Muscle of leg (tissue), 16 donors: ENCODE measurements at places on chromosomes 7 and 10. TPM values are rescaled to one million over a fixed set of nuclear protein-coding genes. Genes with fewer than 3 reads are reported as not detected.

The ASB15 gene
- polyA plus RNA-seq = 3.5 TPM

The PGAM1 gene
- polyA plus RNA-seq = 106 TPM

The HOXA1 gene
- polyA plus RNA-seq = 1.2 TPM

The MKX gene
- 8.6 TPM for polyA plus RNA-seq

The OPN4 gene
- 1.5 TPM for polyA plus RNA-seq

GRCh38 chr10:3554121-3554522 is 230.9 kb downstream of the KLF6 start:
- H3K4me3 ChIP-seq = no peak overlapping the region
- peaks cover 9% of the 10 kb centered on the region for H3K4me1 ChIP-seq
- H3K36me3 ChIP-seq = no peaks in the 10 kb centered on the region
- H3K27me3 ChIP-seq = no peaks in the 10 kb centered on the region
- DNase-seq = no peak

GRCh38 chr7:131095346-131095745 is 232.3 kb upstream of the MKLN1 start:
- DNase-seq = no peak
- H3K27me3 ChIP-seq = peaks cover 8% of the 10 kb centered on the region
- H3K4me1 ChIP-seq = no peaks in the 10 kb centered on the region
- no peak overlapping the region for H3K27ac ChIP-seq
- H3K4me3 ChIP-seq = no peak overlapping the region

DNA sequence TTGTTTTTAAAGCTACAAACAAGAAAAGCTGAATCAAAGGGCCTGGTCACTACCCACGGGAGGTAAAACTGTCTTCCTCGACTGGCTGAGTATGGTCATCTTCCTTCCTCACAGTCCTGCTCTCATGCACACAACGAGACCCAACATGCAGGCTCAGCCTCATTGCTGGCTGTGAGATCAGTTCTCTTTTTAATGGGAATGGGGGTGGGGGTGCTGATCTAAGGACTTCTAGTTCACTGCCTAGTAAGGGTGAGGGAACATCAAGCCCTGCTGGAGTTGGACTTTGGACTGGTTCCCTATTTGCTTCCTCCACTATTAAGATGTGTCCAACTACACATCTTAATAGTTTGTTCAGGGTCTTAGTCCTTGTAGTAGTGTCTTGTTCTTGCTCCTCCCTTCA is 48.2 kb downstream of the ABCB4 start:
- H3K27ac ChIP-seq = no peak overlapping the region
- H3K36me3 ChIP-seq = no peaks in the 10 kb centered on the region
- peak; percentile 37 for DNase-seq

GRCh38 chr7:33395340-33395739 is 266.0 kb downstream of the BBS9 start:
- DNase-seq = no peak
- no peak overlapping the region for H3K27ac ChIP-seq
- no peaks in the 10 kb centered on the region for H3K36me3 ChIP-seq
- no peak overlapping the region for H3K4me3 ChIP-seq
- H3K27me3 ChIP-seq = no peaks in the 10 kb centered on the region

GRCh38 chr7:26497801-26498596 is 206.3 kb downstream of the SNX10 start:
- DNase-seq = no peak
- H3K27ac ChIP-seq = no peak overlapping the region
- H3K27me3 ChIP-seq = peaks cover 2% of the 10 kb centered on the region
- peaks cover 9% of the 10 kb centered on the region for H3K4me1 ChIP-seq
- H3K36me3 ChIP-seq = no peaks in the 10 kb centered on the region

- H3K4me1 ChIP-seq = no peaks in the 10 kb centered on the region
- no peak for DNase-seq
- H3K4me3 ChIP-seq = no peak overlapping the region
- H3K36me3 ChIP-seq = no peaks in the 10 kb centered on the region
These were observed 207.2 kb upstream of the GPR26 start for GRCh38 chr10:123458933-123459332.

DNA sequence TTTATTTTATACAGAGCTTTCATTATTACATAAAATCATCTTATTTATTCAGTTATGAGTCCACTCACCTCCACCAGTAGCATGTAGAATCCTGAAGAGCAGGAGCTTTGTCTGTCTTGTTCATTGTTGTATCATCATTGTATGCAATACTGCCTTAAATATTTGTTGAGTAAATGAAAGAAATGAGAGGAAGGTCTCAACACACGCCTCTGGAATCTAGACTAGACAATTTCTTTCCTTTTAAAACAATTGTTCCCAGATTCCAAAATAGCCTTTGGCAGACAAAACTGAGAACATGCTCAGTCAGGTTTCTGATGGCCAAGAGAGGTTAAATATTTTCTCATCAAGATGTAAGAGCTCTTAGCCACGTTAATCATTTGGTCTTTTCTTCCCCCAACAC is 173.1 kb upstream of the AGR3 start:
- DNase-seq = peak; percentile 39
- H3K27me3 ChIP-seq = no peaks in the 10 kb centered on the region
- H3K27ac ChIP-seq = no peak overlapping the region
- no peaks in the 10 kb centered on the region for H3K4me1 ChIP-seq

DNA sequence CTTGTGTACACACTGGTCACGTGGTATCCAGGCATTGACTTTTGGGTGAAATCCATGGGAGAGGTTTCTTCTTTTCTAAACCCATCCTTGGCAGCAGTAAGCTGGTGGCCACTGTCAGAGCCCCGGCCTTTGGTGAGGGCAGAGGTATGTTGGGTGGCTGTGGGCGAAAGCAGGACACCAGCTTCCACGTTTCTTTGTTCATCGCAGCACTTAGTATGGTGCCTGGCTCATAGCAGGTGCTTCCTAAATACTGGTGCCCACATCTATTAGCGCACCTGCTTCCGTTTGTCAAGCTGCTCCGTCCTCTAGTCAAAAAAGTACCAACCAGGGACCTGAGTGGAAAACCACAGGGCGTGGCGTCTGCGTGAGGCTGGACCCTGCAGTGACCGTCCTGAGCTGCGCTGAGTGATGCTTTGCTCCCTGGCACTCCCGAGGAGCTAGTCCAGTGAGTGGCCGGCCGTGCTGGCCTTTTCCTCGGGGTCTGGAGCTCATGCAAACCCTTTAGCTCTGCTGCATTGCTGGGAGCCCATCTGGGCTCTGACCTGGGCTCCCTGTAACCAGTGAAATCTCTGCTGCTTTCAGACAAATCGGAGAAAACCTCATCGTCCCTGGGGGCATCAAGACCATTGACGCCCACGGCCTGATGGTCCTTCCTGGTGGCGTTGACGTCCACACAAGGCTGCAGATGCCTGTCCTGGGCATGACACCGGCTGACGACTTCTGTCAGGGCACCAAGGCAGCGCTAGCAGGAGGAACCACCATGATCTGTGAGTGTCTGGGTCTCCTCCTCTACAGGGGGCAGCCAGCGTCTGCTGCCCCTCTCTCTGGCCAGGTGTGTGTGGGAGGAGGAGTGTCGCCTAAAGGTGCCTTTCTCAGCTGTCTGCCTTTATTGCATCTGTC is 5.6 kb downstream of the DPYSL4 start:
- H3K27ac ChIP-seq = no peak overlapping the region
- no peak for DNase-seq
- H3K27me3 ChIP-seq = peaks cover 31% of the 10 kb centered on the region
- no peaks in the 10 kb centered on the region for H3K36me3 ChIP-seq
- peaks cover 19% of the 10 kb centered on the region for H3K4me1 ChIP-seq

DNA sequence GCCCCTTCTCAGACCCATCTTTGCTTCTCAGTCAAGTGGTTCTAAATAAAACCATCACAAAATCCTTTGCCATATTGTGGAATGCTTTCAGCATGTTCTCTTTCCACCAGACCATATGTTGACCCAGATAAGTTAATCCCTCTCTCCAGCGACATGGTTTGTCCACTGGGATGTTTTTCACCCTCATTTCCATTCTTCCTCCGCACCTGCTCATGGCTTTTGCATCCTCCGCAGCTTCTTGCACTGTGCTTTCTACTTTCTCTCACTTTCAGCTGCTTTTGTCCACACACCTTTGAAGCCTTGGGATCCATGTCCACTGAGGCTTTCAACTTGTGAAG is 52.3 kb upstream of the WAC start:
- no peaks in the 10 kb centered on the region for H3K36me3 ChIP-seq
- H3K27ac ChIP-seq = no peak overlapping the region
- no peaks in the 10 kb centered on the region for H3K27me3 ChIP-seq

DNA sequence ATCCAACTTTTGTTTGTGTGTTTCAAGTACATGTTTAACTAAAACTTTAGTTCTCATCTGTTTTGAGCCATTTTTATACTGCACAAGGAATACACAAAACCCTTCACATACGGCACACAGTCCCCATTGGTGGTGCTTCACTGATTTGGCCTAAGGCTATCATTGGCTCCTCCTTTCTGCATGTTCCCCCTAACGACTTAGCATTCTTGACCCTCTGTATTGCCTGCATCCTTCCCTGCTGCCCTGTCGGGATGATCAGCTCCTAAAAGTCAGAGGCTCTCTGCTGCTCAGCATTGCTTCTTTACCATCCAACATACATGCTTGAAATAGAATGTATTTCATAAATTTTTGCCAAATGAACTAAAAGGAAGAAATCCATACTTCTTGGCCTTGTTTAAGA is 111.4 kb upstream of the ABCB5 start:
- H3K4me3 ChIP-seq = no peak overlapping the region
- DNase-seq = no peak
- H3K4me1 ChIP-seq = no peaks in the 10 kb centered on the region
- H3K36me3 ChIP-seq = no peaks in the 10 kb centered on the region
- H3K27ac ChIP-seq = no peak overlapping the region

DNA sequence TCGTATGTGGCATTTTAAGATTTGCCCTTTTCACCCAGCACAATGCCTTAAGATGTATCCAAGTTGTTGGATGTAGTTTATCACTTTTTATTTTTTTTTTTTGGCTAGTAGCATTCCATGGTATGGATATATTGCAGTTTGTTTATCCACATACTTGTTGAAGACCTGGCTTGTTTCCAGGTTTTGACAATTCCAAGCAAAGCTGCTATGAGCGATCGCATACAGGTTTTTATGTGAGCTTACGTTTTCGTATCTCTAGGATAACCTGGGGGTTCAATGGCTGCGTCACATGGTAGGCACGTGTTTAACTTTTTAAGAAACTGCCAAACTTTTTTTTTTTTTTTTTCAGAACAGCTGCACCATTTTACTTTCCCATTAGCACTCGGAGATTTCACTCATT is 32.2 kb downstream of the BAIAP2L1 start:
- no peaks in the 10 kb centered on the region for H3K36me3 ChIP-seq
- no peaks in the 10 kb centered on the region for H3K27me3 ChIP-seq
- H3K27ac ChIP-seq = peak overlapping the region; percentile 20
- H3K4me1 ChIP-seq = peaks cover 10% of the 10 kb centered on the region
- H3K4me3 ChIP-seq = no peak overlapping the region

- peak; percentile 76 for DNase-seq
- H3K27me3 ChIP-seq = no peaks in the 10 kb centered on the region
- peak overlapping the region; percentile 43 for H3K27ac ChIP-seq
- peaks cover 74% of the 10 kb centered on the region for H3K4me1 ChIP-seq
- no peaks in the 10 kb centered on the region for H3K36me3 ChIP-seq
These were observed 7.2 kb downstream of the TNS3 start for GRCh38 chr7:47574482-47575329.

- no peak overlapping the region for H3K27ac ChIP-seq
- no peak for DNase-seq
- H3K4me3 ChIP-seq = no peak overlapping the region
- no peaks in the 10 kb centered on the region for H3K4me1 ChIP-seq
These were observed 363.7 kb downstream of the DPP6 start for GRCh38 chr7:154415709-154416399.
